ENCODE measurements at places on chromosomes 5 and 9.

GRCh38 chr9:136013524-136014034 lies 52.4 kb upstream of the UBAC1 start:
- DNase-seq, result no peak

GRCh38 chr5:125372694-125373631 lies 626.5 kb upstream of the ZNF608 start:
- peak; percentile 89 for DNase-seq

- DNase-seq, result no peak
Measured at GRCh38 chr5:153974131-153974812, 64.4 kb downstream of the FAM114A2 start.

DNA sequence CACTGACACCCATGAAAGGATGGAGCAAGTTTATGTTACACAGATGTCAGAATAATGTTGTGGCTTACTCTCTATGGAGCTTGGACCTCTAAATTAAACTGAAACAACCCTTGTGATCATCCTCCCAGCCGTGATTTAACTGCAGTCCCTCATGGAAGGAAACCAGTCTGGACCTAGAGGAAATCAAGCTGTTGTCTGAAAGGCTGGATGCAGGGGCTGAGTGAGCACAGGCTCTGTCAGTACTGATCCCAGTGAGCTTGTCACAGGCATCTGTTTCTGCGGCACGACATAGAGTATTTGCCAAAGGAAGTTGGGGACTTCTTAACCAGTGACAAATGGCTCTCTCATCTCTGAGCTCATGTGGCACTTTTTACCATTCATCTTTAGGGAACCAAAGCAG lies 282.9 kb upstream of the MAP3K1 start:
- DNase-seq, result no peak

- no peak for DNase-seq
Measured at GRCh38 chr5:558326-558725, 34.1 kb upstream of the SLC9A3 start.

DNA sequence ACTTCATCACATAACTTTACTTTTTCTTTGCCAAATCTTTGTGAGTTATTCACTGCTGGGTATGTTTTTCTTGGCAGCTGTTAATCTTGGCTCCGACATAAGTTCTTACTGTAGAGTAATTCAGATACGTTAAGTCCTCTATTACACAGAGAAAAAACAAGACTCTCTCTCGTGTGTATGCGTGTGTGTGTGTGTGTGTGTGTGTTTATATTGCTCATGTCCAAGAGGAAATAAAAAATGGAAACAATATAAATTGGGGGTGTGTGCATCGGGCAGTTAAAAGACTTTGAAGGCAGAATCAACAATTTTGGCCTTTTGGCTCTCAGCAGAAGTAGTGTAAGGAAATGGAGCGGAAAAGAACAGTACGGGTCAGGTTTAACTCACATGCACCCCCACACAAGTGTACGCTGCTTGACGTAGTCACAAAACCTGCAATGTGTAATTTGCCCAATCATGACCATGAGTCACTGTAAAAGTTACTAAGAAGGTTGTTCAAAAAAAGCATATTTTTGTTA lies 67.2 kb upstream of the IFNE start:
- no peak for DNase-seq

- DNase-seq, result no peak
Measured at GRCh38 chr5:40121236-40121635, 558.5 kb upstream of the PTGER4 start.

DNA sequence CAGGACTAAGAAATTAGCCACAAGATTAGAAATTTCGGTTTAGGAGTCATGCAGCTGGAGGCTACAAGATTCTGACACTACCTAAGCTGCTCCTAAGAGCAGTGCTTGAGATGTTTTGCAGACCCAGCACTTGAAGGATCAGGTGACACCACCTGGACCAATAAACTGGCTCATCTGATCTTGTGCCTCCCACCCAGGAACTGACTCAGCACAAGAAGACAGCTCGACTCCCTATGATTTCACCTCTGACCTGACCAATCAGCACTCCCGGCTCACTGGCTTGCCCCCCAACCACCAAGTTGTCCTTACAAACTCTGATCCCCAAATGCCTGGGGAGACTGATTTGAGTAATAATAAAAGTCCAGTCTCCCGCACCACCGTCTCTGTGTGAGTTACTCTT lies 170.4 kb downstream of the TTC39B start:
- DNase-seq, result no peak

GRCh38 chr9:85431339-85432102 lies 310.2 kb downstream of the AGTPBP1 start:
- DNase-seq, result no peak

- no peak for DNase-seq
Measured at GRCh38 chr9:73863924-73864323, 633.2 kb upstream of the RORB start.

DNA sequence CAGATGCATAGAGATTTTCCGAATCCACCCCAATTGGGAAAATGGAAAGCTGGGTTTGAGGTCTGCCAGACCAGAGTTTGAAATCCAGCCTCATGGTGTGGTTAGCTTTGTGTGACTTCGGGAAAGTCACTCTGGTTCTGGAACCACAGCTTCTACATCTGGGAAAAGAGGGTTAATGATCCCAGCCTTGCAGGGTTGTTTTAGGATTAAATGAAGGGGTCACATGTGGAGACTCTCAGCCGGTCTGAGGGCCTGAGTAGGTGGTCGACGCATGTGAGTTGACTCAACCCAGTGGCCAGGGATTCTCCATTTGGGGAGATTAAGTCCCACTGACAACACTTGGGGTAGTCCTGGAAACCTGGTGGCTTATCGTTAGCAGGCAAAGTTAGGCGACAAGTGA lies 6.1 kb downstream of the ZNF618 start:
- DNase-seq, result no peak

- DNase-seq, result no peak
Measured at GRCh38 chr9:13035822-13036221, 243.7 kb downstream of the MPDZ start.

DNA sequence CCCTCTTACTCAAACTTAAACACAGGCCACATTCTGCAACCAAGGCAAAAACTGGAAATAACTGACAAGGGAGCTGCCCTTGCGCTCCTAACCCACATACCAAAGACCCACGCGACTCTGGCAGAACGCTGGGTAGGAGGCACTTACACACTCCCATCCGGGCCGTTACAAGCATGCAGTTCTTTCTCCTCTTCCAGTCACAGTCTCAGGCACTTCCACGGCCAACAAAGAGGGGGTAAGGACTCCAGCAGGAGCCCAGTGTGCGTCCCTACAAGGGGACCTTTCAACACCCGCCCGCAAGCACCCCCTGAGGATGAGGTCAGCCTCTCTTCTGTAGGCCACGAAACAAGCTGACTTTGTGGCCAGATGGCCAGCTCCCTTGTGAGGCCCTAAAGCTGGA lies 57.4 kb downstream of the SERINC5 start:
- DNase-seq, result no peak

DNA sequence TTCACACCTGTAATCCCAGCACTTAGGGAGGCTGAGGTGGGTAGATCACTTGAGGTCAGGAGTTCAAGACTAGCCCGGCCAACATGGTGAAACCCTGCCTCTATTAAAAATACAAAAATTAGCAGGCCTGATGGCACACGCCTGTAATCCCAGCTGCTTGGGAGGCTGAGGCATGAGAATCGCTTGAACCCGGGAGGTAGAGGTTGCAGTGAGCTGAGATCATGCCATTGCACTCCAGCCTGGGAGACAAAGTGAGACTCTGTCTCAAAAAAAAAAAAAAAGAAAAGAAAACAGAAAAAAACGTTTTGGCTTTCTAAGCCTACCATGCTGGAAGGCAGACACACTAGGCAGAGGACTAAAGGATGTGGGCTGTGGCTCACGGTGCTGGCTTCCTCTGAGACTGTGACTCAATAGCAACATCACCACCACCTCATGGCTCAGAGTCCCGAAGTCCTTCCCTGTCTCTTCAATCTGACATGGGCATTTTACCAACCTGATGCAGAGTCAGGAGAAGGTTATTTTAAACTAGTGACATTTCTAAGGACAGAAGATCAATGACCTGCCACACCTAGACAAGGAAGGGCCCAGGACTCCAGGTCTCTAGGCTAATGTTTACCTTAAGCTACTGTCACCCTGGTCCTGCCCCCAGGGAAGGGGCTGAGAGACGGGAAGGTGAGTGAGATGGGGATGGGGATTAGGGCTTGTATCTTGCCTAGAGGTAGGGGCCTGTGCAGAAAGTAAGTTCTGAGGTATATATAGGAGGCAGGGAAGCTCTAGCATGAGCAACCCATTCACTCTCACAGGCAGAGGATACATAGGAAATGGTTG lies 3.7 kb downstream of the ECSCR start:
- no peak for DNase-seq

GRCh38 chr9:98045234-98046179 lies 11.0 kb upstream of the NANS start:
- no peak for DNase-seq

DNA sequence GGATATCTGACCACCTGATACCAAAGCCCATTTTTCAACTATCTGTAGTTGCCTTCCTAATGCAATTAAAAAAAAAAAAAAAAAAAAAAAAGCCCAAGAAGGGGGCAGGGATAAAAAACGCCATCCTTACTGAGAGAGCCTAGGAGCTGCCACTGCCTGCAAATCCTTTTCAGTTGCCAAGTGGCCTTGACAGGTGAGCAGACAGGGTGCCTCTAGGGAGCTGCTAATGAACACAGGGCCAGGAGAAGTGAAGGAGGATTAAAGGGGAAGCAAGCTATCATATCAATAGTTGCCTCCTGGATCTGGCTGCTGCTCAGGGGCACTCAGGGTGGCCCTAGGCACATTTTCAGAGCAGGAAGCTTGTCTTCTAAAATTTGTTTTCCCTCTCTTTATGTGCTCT lies 547.4 kb downstream of the TLE1 start:
- no peak for DNase-seq

DNA sequence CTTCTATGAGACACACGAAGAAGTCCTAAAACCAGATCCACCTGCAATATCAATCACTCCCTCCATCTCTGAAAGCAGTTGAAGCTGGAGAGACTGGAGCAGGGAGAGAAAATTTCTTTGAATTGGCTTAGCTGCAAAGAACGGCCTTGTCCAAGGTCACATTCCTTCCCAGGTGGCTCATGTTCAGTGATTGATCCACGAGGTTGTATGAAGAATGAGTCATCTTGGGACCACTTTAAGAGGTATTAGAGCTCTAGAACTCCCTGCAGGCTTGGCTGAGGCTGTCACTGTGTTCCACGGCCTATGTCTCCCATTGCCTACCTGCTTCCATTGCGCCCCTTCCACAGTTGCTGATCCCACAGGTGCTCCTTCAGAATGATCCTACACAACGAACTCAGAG lies 68.2 kb downstream of the HMHB1 start:
- no peak for DNase-seq

- no peak for DNase-seq
Measured at GRCh38 chr9:123922431-123922830, 7.5 kb downstream of the DENND1A start.
